ENCODE measurements at places on chromosomes 1 and 21.
A peak's percentile ranks its signal among the peaks of the same experiment; 100 is the strongest.

- no peak for DNase-seq
Measured at GRCh38 chr1:88472298-88472697, 211.8 kb upstream of the PKN2 start.

GRCh38 chr1:243409284-243409683 is 153.4 kb downstream of the SDCCAG8 start:
- no peak for DNase-seq

GRCh38 chr1:239802275-239802674 is 289.4 kb upstream of the FMN2 start:
- no peak for DNase-seq

- DNase-seq = no peak
Measured at GRCh38 chr21:29704719-29705118, 235.1 kb downstream of the GRIK1 start.

GRCh38 chr21:26833460-26833939 is 11.7 kb downstream of the ADAMTS1 start:
- no peak for DNase-seq

- DNase-seq = no peak
Measured at GRCh38 chr21:36260030-36260787, 59.8 kb upstream of the MORC3 start.

GRCh38 chr1:64229307-64229706 is 25.9 kb downstream of the UBE2U start:
- no peak for DNase-seq

DNA sequence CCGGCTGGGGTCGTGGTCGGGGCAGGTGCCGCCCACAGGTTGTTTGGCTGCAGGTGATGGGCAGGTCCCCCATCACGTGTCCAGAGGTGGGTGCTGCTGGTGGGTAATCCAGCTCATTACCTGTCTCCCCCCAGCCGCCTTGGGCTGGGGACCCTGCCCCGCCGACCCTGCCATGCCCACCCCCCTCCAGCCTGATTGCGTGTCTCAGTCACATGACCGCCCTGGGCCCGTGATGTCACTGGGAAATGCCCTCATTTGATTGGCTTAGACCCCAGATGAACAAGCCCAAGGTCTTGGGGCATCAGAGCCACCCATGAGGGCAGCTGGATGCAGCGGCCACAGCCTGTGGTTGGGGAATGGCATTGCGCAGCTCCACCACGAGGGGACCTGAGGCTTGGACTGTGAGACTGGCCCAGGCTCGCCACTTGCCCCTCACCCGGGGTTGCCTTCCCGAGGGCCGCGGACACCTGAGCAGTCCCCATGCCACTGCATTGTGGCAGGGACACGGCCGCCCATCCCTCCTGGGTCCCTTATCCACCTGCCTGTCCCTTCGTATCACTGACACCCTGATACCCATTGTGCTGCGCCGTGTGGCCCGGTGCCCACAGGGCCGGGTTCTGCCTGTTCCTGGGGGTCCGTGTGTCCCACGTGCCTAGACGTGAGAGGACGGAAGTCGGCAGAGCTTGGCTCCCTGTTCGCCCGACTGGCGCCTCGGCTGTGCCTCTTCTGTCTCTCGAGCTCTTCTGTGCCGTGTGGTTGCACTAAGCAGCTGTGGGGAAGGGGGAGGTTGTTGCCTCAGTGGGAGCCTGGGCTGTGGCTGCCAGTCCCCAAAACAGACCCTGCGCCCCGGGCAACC is 68.0 kb downstream of the FAAP20 start:
- DNase-seq = no peak

- no peak for DNase-seq
Measured at GRCh38 chr1:6126028-6126427, 54.1 kb downstream of the CHD5 start.

DNA sequence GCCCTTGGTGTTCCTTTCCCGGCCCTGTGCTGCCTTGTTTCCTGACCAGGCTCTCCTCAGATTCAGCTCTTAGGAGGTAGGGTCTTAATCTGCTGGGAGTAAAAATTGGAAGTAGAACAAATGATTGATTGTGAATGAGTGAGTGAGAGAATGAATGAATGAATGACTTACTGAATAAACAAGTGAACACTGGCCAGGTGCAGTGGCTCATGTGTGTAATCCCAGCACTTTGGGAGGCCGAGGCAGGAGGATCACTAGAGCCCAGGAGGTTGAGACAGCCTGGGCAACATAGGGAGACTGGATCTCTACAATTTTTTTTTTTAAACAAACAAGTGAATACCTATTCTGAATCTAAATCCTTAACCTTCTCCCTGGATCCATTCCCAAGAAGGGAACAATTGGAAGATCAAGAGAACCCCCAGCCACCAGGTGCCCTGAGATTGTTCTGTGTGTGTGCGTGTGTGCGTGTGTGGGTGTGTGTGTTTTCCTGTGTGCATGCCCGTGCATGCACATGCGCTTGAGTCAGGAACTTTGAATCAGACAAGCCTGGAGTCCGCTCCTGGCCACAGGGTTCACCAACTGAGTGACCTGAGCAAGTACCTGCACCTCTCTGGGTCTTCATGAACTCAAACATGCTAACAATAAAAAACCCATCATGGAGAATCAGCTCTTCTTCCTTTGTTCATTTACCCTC is 24.3 kb upstream of the CITED4 start:
- DNase-seq = no peak

- no peak for DNase-seq
Measured at GRCh38 chr1:191206513-191207207, 729.0 kb upstream of the BRINP3 start.

DNA sequence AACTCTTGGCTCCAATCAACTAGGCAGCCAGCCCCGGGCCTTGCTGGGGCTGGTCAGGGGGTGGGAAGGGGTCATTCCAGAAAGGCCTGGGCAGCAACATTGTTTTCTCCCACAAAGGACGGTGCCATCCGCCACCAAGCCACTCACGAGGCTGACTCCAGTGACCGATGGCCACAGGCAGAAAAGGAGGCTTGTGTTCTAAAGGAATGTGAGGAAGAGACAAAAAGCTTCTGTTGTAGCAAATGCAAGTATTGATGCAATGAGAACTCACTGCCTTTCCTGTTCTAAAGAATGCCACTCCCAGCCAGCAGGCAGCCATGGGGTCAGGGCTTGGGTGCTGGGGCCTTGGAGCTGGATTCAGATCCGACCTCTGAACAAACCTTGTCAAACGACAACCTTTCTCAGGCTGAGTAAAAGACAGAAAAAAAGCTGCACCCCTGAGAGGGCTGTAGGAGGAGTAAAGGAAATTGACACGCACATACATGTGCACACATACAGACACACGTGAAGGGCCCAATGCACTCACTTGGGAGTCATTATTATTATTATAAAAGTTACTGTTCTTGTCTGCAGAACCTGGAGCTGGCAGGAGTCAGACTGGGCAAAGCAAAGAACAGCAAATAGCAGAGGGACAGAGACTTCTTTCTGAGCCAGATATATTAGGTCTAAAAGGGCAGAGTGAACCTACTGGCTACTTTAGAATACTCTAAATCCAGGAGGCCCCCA is 13.9 kb upstream of the PRMT2 start:
- DNase-seq = no peak

GRCh38 chr1:94801919-94802546 is 18.1 kb upstream of the SLC44A3 start:
- DNase-seq = no peak

GRCh38 chr1:12204754-12205658 is 24.8 kb upstream of the VPS13D start:
- no peak for DNase-seq

- no peak for DNase-seq
Measured at GRCh38 chr1:226411619-226412018, 3.7 kb upstream of the PARP1 start.

- DNase-seq = no peak
Measured at GRCh38 chr1:163876546-163876945, 554.8 kb downstream of the NUF2 start.

DNA sequence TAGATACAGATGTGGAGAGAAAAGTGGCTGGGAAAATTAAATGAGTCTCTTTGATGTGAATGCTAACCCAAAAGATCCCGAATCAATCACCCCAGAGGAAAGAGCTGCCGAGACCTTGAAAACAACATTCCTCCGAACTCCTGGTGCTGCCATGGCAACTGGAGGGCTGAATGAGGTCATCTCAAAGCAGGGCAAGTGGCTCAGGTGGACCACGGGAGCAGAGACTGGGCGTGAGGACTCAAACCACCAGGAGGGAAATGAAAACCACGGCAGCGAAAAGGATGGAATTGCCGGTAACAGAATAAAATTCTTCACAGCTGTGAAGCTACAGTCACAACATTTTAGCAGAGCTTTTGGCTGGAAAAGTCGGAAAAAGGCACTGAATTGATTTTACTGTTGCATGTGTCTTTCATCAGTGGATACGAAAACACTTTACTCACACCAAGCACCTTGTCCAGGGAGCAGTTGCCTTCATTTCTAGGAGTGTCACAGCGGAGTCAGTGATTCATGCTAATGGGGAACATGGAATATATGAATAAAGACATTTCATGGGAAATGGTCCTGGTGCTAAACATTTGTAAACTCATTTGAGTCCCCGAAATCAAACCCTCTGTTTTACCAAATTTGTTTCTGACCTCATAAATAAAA is 23.2 kb upstream of the BECN2 start:
- no peak for DNase-seq

DNA sequence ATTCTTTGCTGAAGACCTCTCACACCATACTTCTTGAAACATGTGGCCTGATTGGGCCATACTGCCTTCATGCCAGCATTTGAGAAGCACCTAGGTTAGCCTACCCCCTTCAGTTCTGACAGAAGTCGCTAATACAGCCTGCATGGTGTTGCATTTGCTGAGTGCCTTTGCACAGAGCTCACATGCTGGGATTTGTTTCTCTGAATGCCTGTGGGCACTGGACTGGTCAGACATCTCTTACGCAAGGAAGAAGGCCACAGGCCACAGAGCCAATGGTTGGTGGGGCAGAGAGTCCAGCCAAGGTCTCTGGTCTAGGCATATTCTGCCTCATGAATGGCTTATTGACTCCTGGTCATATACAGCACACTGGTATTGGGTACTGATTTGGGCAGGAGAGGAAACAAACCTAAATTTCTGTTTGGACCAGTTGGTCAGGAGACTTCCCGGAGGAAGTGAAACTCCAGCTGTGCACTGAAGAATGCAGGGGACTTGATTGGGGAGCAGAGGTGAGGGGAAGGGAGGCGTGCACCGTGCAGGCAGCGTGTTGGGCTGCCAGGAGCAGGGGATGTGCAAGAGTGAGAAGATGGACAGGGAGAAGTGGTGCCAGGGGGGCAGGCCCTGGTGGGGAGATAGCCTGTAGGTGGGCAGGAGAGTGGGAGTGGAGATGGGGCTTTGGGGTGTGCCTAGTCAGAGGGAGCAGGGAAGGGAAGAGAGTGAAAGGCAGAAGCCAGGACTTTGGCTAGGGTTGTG is 18.1 kb downstream of the URB2 start:
- DNase-seq = no peak

GRCh38 chr1:232598837-232599177 is 31.1 kb downstream of the SIPA1L2 start:
- no peak for DNase-seq

GRCh38 chr1:197195100-197195499 is 48.6 kb upstream of the ASPM start:
- no peak for DNase-seq

GRCh38 chr1:9589144-9589718 is 520 bp downstream of the TMEM201 start:
- DNase-seq = no peak

- DNase-seq = peak; percentile 61
Measured at GRCh38 chr1:226678701-226679100, 60.4 kb downstream of the ITPKB start.

GRCh38 chr1:24865168-24865567 is 64.9 kb downstream of the RUNX3 start:
- no peak for DNase-seq
